Sigmoid colon (tissue), 7 donors: ENCODE measurements at places on chromosomes 2 and 18. TPM values are rescaled to one million over a fixed set of nuclear protein-coding genes. Genes with fewer than 3 reads are reported as not detected.

DNA sequence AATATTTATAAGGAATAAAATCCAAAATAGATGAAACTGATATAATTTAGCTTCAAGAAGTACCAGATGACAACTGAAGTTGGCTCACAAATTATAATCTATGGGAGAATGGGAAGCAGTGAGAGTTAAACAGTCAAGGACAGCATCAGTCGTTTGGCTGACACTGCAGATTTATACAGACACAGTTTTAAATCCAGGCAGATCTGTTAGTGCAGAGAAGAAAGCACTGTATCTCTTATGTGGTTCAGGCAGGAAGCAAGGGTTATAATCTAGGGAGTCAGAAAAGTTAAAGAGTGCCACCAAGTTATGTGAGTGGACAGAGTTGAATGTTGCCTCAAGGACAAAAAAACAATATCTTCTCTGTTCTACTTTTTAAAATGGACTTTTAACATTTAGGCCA is 880.2 kb downstream of the TSN start:
- H3K27ac ChIP-seq: no peak overlapping the region
- H3K4me3 ChIP-seq: no peak overlapping the region
- H3K27me3 ChIP-seq: no peaks in the 10 kb centered on the region

The SERPINB3 gene
- total RNA-seq: not detected

GRCh38 chr2:68141875-68142274 is 15.8 kb upstream of the PNO1 start:
- H3K36me3 ChIP-seq: no peaks in the 10 kb centered on the region
- no peak overlapping the region for H3K27ac ChIP-seq
- H3K4me1 ChIP-seq: no peaks in the 10 kb centered on the region
- no peaks in the 10 kb centered on the region for H3K27me3 ChIP-seq
- no peak overlapping the region for H3K4me3 ChIP-seq
- no peak for DNase-seq

- peaks cover 3% of the 10 kb centered on the region for H3K27me3 ChIP-seq
- no peak overlapping the region for H3K27ac ChIP-seq
- no peak for DNase-seq
- no peaks in the 10 kb centered on the region for H3K36me3 ChIP-seq
Measured at GRCh38 chr2:103159018-103159417, 397.2 kb downstream of the TMEM182 start.

- no peaks in the 10 kb centered on the region for H3K27me3 ChIP-seq
- no peak overlapping the region for H3K4me3 ChIP-seq
- no peak overlapping the region for H3K27ac ChIP-seq
- DNase-seq: peak; percentile 62
Measured at GRCh38 chr2:127048618-127048935, 58.4 kb downstream of the BIN1 start.
